ENCODE measurements at places on chromosomes 16 and 17.

- no peak for DNase-seq
Measured at GRCh38 chr16:8619671-8620370, 1.7 kb upstream of the METTL22 start.

GRCh38 chr17:78010759-78011158 lies 52.3 kb downstream of the TNRC6C start:
- DNase-seq = no peak

DNA sequence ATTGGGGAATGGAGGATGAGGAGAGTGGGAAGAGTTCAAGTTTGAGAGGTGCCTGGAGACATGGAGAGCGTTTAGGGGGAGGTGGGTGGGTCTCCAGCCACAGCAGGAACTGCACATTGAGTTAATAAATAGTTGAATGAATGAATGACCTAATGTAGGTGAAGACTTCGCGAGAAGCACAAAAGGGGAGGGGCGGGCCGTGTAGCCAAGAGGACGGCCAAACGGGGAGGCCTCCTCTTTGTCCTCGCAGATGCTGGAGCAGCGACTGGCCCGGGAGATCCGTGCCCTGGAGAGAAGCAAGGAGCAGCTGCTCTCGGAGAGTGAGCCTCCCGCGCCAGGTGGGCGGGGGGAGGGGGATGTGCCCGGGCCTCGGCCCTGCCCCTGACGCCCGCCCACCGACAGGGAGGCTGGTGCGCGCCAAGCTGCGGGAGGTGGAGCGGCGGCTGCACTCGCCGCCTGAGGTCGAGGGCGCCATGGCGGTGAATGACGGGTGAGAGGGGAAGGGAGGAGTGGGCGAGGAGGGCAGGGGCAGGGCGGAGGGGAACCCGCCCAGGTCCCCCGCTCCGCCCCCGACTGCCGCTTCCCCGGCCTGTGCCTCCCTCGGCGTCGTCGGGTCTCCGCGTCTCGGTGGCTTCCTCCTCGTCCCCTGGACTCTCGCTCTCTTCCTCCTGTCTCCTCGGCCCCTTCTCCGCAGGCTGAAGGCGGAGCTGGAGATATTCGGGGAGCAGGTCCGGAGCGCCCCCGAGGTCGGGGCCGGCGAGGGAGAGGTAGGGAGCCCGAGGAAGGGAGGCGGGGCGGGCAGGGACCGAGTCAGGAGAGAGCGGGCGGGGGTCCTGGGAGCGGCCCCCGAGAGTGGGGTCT lies 12.9 kb downstream of the SYCE1L start:
- peak; percentile 47 for DNase-seq

- no peak for DNase-seq
Measured at GRCh38 chr16:49530427-49530970, 156.9 kb downstream of the C16orf78 start.

DNA sequence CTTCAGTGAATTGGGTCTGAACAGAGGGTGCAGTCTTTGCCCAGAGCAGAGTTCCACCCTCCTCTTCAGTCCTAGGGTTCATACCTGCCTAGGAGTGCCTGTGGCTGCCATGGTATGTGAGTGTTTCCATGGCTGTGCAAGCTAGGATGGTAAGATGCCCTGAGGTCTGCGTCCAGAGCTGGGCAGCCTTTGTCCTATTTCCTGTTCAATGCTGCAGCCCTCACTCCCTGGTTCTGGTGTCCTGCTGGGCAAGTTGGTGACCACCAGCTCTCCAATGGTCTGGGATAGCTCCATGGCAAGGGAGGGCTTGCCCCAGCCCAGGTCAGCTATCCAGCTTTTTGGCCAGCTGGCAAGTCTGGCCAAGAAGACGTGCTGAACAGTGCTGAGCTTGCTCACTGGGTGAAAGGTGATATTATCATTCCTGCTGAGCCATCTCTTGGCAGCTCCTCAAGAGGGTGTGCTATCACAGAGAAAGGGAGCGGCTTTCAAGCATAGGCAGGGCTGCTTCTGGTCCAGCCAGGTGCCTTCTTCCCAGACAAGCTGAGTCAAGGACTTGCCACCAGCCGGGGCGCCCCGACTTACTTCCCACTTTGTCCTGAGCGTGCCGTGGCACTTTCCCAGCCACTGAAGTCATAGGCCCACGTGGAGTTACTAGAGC lies 13.0 kb upstream of the NFATC3 start:
- no peak for DNase-seq

DNA sequence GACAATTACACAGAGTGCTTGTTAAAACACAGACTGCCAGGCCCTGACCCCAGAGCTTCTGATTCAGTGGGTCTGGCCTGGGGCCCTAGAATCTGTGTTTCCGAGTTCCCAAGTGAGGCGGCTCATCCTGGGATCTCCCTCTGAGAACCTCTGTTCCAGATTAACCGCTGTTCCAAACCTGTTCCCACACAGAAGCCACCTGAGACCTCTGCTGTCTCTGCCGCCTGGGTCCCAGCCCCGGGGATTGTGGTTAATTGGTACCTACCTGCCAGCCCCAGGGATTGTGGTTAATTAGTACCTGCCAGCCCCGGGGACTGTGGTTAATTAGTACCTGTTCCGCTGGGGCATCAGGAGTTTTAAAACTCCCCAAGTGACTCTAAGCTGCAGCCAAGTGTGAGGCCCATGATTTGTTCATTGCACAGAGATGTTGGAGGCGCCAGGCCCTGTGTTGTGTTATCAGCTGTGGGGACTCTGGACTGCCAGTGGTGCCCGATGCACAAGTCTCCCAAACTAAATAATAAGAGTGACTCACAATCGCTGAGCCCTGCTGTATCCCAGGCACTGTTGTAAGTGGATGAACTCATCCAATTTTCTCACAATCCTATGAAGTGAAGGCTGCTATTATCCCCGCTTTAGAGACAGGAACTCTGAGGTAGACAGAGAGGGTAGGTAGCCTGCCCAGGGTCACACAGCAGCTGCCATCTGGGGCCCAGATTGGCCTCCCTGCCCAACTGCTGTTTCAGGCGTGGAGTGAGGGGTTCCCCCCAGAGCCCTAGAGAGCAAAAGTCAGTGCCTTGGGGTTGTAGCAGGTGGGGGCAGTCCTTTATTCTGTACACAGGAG lies 219.7 kb downstream of the IRF8 start:
- DNase-seq = no peak

DNA sequence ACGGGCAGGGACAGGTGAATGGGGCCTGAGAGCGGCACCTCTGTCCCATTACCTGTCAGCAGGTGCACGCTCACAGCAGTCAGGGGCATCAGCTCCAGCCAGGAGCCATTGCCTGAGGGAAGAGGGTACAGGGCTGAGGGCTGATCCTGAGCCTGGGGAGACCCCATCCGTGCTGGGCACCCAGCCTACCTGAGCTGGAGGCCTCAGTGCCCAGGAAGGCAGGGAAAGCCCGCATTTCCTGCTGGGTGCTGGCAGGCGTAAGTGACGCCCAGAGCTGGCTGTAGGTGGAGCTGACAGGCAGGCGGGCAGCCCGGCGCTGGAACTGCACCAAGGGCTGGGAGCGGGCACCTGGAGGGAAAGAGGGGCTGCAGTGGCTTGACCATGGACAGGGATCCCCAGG lies 7.4 kb downstream of the FAM171A2 start:
- DNase-seq = no peak

DNA sequence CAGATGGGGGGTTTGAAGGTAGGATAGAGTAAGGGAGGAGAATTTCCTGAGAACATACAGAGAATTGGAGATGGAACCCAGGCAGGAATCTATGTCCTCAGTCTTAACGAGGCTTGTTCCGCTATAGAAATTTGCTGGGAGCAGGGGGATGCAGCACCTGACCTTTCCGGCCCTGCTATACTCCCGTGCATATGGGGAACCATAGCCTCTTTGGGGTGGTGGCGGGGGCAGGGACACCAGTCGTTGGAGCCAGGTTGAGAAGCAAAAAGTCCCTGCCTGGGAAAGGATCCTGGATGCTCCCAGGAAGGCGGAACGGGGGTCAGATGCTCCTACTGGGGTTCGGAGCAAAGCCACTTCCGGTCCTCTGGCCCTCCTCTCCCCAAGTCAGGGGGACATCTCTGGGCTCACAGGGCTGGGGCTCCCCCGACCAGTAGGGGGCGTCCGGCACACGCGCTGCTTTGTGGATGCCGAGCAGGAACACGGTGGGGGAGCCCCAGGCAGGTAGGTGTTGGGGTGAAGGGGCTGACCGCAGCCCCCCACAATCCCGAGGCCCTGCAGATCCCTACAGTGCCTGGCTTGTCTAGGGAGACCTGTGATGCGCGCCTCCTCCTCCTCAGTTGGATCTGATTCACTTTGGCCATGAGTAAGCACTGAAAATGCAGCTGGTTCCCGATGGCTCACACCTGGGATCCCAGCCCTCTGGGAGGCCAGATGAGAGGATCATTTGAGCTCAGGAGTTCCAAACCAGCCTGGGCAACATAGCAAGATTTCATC lies 15.5 kb upstream of the TFAP4 start:
- no peak for DNase-seq

GRCh38 chr17:67359960-67360791 lies 6.2 kb downstream of the PSMD12 start:
- no peak for DNase-seq
